ENCODE measurements at places on chromosomes 4 and X.
A peak's percentile ranks its signal among the peaks of the same experiment; 100 is the strongest.

GRCh38 chr4:77795326-77795725, 23.8 kb downstream of the CNOT6L start:
- no peak for DNase-seq

DNA sequence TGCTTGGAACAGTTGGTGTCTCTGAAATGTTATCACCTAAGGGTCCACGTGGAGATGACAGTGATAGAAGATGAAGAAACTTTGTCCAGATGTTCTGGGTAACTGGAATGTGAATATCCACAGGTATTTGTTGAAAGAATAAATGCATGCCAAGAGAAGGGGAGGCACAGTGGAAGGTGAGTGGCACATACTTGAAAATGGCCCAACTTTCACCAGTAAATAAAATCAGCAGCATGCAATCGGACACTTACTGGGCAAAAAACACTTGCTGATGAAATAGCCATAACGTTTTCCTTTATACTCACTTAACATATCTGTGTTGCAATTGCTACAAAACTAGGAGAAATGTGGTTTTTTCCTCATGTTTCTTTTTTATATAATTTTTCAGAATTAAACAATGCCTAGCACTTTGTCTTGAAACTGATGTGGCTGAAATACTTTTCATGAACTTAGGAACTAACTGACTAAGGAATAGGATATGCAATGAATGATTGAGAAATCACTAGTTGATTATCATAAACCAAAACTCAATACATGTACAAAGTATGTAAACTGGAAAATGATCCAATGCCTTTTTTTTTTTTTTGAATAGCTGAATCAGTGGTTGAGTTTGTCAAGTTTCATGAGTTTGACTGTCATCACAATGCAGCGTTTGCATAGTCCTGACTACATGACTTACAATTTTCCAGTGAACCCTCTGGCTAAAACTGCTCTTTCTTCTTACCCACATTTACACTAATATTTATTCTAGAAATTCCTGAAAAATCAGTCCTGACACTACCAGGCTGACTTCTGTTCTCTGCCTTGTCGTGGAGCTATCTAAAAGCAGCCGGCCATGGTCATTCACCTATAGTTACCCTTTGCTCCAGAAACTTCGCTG, 127.4 kb downstream of the CPE start:
- DNase-seq = no peak

DNA sequence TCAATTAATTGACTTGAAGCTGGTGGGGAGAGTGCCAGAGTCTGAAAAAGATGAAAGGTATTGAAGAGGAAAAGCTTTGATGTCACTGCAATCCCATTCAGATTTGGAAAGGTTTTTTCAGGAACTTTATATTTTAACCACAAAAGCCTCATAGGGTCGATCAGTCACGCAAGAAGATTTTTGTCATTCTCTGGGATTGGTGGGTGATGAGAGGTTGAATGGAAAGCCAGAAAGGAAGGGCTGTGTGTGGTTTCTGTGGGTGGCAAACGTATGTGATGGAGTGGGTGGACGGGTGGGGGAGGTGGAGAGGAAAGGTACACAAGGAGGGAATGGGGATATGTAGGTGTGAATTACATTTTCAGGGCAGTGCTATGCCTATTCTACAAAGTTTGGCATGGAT, 173.8 kb upstream of the SCML1 start:
- DNase-seq = no peak

DNA sequence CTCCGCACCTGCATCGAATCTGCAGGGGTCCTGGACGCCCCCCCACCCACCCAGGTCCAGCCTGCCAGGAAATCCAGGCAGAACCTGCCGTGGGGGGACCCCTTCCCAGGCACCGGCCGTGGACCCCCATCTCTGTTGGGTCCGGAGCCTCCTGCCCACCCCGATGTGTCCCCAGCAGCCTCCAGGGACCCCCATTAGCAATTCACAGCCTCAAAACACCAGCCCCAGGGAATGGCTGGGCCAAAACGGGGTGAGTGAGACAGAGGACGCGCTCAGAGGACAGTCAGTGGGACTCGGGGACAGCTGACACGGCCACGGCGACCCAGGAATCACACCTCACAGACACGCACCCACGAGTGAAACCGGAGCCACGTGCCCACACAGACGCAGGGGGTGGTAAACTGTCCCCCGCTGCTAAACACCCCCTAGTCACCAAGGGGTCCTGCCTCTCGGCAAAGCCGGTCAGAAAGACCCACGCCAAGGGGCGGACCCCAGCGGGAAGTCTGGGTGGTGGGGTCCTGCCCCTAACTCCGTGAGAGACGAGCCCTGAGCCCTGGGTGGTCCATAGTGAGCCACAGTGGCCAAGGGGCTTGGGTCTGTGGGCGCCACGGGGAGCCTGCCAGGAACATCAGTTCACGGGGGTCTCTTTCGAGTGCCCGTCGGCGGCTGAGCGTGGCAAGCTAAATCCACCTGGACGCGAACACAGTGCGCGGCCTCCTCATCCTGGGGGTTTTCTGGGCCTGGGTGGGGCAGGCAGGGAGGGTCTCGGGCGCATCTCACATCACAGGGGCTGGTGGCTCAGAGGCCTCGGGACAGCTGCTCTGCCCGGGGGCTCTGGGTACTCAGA, 126.5 kb upstream of the NKX1-1 start:
- DNase-seq = no peak

GRCh38 chr4:25367004-25367621, 9.9 kb upstream of the ANAPC4 start:
- DNase-seq = no peak

DNA sequence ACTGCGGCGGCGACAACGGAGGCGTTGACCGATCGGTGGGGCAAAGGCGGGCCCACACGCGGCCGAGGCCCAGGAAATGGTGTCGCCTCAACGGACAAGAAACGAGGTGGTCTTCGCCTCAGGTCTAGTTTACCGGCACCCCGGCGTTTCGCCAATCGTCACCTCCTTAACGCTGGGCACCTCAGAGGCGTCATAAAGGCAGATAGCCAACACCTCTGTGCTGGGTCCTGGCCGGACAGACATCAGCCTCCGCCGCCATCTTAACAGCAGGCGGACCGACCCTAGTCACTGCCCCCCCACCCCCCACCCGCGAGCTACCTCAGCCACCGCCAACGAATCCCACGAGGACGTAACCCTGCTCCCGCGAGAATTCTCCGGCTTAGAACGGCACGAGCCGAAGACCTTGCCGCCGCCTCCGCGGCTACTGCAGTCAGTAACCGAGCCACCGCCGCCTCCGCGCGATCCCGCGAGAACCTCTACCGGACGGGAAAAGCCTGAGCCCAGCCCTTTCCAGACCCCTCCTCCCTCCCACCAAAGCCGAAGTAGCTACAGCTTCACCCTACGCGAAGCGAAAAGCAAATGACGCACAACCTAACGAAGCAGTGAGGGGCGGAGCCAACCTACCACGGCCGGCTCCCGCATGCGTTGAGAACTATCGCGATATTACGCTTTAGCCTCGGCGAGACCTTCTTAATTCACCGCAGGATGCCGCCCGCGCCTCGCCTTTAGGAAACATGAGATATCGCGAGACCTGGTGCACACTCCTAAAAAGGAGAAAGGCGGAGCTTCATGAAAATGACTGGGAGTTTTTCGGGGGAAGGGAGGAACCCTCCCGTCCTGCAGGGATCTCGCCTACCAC, 2.7 kb downstream of the HUWE1 start:
- DNase-seq = peak; percentile 81

DNA sequence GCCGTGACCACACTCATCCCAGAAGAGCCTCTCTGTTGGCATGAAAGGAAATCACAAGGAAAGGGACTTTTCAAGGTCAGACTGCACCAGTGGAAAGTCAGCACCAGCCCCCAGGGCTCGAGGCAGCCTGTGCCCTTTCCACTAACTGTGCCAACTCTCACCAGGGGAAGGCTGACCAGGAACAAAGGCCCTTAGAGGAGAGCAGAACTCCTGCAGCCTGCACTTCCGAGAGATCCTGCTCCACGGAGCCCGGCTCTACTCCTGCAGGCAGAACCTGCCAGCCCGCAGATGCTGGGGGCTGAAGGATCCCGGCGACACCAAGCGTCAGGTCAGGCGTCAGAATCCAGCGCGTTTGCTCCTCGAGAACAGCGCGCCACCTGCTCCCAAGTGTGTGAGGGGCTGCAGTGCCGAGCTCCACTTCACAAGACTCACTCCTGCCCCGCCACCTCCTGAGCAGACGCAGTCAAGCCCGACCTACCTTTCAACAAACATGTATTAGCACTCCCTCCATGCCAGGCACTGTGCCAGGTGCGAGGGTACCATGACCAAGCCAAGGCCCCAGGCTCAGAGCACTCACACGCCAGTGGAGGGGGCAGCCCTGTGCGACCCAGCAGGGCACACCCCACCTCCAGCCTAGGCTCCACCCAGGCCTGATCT, 13.6 kb upstream of the HELT start:
- DNase-seq = no peak

DNA sequence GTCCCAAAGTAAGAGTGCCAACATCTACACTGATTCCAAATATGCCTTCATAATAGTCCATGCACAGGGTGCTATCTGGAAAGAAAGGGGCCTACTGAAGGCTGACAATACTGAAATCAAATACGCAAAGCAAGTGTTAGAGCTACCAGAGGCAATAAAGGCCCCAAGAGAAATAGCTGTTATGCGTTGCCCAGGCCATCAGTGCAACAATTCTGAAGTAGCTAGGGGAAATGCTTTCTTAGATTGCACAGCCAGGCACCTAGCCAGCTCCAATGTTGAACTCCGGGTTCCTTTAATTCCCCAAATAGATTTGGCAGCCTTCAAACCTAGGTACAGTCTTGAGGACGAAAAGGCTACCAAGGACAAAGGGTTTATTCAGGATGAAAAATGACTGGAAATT, 17.4 kb upstream of the PAPSS1 start:
- no peak for DNase-seq

- DNase-seq = no peak
Observed at GRCh38 chr4:25965629-25966028, 51.6 kb downstream of the SMIM20 start.

DNA sequence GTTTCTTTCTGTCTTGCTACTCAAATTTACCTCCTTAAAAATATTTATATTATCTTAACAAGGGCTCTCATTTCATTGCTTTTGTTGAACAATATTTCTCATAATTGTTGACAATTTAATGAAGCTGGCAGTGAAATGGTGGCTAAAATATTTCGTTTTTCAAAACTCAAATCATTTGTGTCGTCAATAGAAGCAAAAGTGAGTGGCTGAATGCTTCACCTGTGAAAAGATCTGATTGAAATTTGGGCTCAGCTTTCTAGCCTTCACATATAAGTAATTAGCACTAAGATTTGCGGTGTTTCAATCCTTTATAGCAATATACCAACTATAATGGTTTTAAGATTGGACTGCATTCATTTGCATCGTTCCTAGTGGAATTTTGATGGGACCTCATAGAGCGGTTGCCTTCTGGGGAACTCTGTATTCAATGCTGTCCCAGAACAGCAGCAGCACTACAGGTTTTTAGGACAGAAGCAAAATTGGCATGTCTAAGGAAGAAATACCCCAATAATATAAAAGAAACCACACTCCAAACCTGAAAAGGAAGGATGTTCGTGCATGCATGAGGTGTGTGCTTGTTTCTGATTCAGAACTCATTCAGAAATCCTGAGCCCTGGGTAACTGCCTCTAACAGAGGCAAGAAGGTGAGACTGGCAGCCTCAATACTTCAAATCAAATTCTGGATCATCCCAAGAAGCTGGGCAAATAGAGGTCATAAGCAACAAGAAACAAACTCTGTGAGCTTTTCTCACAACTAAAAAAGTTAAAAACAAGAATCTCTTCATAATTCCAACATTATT, 2.5 kb downstream of the CXCL1 start:
- no peak for DNase-seq

GRCh38 chr4:137946453-137947174, 295.5 kb downstream of the SLC7A11 start:
- no peak for DNase-seq

- DNase-seq = no peak
Observed at GRCh38 chrX:118764122-118764521, 36.7 kb downstream of the IL13RA1 start.

DNA sequence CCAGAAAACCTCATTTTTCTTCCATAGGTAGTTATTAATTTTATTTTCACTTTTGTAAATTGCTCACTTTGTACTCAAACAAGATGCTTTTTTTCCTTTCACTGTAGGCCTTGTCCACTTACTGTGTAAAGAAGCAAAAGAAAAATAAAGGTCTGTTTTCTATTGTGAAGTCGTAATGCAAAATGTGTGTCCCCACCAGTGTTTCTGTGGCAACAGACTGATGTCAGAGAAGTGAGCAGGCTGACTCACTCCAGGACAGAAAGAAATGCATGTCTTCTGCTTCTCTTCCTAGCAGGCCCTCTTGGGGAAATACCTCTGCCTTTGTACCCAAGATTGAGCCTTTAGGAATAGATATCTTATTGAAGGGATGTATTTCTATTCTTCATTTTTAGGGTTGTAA, 30.3 kb downstream of the INPP4B start:
- no peak for DNase-seq

DNA sequence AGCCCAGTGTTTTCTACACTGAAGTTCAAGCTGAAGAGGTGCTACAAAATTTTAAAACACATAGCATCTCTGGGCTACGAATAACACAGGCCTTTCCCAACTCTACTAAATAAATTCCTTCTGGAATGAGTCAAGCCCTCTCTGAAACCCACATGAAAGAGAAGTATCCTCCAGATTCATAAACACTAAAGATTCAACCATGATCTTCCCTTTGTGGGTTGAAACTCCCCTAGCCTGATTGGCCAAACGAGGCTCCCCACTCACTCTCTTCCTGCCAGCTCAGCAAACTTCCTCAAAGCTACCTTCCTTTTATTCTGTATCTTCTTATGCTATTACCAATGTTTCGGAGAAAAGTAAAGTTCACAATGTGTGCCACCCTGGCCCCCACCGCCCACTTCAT, 95.4 kb downstream of the NKX6-1 start:
- DNase-seq = no peak

DNA sequence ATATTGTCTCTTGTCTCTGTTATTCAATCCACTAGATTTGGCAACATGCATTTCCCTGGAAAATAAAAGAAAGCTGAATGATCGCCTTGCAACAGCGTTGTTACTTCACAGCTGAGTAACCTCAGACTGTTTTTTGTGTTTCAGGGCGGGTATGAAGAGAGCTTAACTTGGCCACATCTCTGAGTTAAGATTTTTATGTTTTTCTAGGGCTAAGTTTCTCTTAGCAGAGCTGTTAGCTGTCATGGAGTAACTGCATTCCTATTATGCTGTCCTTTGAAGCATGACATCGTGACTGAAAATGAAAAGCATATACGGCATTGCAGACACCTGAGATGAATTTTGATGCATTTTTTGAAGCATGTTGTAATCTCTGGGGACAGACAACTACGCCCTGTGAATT, 1798.9 kb downstream of the PCDH7 start:
- no peak for DNase-seq

DNA sequence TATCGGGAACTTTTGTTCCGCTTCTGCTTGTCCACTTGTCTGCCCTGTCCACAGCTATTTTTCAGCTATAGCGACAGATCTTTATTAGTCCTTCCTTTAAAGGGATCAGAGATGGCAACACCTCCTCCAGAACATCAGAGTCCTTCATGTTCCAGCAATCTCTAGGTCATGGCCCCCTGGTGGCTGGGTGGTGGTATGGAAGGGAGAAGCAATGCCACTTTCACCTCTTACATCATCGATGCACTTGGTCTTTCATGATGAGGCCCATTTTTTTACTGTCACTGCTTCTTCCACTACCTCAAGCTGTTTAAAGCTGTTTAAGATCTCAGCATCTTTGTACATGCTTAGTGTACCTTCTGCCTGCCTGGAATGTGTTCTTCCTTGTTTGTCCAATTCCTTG, 106.7 kb downstream of the ARHGAP6 start:
- no peak for DNase-seq

GRCh38 chrX:107849747-107850421, 24.2 kb downstream of the MID2 start:
- no peak for DNase-seq

GRCh38 chrX:102652031-102652688, 877 bp downstream of the GPRASP1 start:
- DNase-seq = peak; percentile 25

All from activated CD8-positive, alpha-beta memory T cell treated with anti-CD3 and anti-CD28 coated beads for 1 hour (primary cell).